ENCODE measurements at places on chromosomes 4 and X.

DNA sequence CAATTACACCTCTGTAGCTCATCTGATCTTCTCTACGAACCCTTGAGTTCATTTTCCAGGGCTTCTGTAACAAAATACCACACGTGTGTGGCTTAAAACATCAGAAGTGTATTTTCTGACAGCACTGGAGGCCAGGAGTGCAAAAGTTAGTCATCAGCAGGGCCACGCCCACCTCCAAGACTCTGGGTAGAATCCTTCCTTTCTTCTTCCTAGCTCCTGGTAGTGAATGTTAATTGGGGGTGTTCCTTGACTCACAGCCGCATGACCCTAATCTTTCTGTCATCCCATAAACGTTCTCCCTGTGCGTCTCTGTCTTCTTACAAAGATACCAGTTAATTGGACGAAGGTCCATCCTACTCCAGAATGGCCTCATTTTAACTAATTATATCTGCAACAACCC, 115.0 kb downstream of the TRIML1 start:
- DNase-seq = no peak

DNA sequence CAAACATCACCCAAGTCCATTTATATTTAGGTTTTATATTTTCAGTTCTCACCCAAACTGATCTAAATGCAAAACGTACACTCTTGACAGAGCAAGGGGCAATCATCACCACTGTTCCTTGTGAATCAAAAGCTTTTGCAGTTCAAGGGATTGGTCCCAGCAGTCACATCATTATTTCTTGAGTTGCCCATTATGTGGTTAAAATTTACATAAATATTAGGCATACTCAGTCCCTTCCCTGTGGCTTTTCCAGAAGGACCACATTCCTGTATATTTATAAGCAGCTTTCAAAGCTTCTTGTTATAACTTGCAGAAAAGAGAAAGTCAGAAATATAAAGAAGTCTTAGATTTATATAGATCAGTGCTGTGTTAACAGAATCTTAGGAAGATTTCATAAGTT, 224.4 kb downstream of the CLCN4 start:
- no peak for DNase-seq

- DNase-seq = no peak
Observed at GRCh38 chr4:124937993-124938392, 225.5 kb upstream of the ANKRD50 start.

- no peak for DNase-seq
Observed at GRCh38 chrX:102859550-102859871, 77.6 kb upstream of the RAB40AL start.

- no peak for DNase-seq
Observed at GRCh38 chr4:95850161-95850560, 10.3 kb downstream of the PDHA2 start.

DNA sequence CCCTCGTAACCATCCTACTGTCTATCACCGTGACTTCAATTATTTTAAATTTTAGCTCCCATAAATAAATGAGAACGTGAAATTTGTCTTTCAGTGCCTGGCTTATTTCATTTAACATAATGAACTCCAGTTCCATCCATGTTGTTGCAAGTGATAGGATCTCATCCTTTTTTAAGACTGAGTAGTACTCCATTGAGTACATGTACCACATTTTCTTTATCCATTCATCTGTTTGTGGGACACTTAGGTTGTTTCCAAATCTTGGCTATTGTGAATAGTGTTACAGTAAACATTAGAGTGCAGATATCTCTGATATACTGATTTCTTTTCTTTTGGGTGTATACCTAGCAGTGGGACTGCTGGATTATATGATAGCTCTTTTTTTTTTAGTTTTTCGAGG, 32.8 kb downstream of the OCIAD1 start:
- DNase-seq = no peak

GRCh38 chr4:77821775-77822174, 2.6 kb upstream of the CNOT6L start:
- DNase-seq = peak; percentile 40

GRCh38 chrX:19709812-19710518, 177.4 kb downstream of the SH3KBP1 start:
- no peak for DNase-seq

DNA sequence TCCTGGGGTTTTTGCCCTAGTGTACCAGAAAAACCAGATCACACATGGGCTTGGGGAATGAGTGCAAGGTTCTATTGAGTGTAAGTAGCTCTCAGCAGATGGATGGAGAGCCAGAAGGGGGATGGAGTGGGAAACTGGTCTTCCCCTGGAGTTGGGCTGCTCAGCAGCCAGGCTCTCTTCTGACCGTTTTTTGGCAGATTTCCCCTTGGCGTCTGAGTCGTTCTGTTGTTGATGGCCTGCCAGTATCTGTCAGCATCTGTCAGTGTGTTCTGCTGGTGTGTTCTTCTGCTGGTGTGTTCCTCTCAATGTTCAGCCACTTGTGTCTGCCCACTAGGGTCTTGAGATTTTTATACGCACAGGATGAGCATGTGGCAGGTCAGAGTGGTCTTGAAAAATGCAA, 633.9 kb upstream of the CPEB2 start:
- no peak for DNase-seq

DNA sequence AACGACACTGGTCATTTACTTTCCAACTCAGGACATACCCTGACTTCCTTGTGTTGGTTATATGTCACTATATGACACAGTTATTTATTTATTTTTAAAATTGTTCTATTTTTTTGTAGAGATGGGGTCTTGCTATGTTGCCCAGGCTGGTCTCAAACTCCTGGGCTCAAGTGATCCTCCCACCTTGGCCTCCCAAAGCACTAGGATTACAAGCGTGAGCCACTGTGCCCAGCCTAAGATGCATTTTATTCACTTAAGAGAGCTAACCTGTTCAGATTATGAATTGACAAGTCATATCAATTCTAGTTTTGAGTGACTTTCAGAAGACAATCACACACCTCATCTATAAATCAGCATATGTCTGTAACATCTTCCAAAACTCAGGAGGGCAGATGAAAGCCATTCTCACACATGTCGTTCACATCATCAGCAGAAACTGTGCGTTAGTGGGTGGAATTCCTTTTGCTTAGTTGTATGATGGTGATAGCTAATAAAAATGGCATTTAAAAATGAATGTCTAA, 9.4 kb upstream of the RHOH start:
- no peak for DNase-seq

- DNase-seq = no peak
Observed at GRCh38 chrX:110877326-110877725, 81.7 kb upstream of the CHRDL1 start.

DNA sequence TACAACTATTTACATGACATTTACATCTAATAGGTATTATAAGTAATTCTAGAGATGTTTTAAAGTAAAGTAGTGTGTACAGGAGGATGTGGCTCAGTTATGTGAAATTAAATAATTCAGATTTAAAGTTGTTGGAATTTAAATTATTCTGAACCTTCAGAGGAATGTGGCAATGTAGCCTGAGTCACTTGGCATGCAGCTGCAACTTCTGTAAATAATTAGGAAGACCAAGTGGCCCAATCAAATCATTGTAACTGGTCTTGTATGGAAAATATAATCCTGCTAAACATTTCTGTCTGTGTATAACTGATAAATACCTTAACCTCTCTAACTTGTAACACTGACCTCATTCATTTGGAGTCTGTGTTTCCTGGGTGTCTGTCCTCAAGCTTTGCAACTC, 828.9 kb downstream of the GLUD2 start:
- DNase-seq = no peak

DNA sequence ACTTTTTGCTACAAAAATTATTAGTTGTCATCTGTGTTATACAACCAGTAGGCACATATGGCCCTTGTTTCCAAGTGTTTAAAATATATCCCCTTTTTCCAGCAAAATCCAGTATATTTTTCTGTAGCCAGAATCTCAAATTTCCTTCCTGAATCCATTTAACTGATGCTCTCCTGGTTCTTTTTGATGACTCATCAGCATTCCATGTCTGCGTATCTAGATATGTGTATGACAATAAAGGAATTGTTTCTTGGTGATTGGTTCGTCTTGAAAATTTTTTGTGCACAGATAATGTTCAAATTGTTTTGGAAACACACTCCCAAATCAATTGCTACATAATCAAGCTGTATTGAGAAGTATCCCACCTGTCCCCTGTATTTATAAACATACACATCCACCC, 98.3 kb downstream of the ITM2A start:
- no peak for DNase-seq

GRCh38 chr4:94338681-94339351, 3.8 kb downstream of the HPGDS start:
- DNase-seq = no peak
